Effector memory CD4-positive, alpha-beta T cell (primary cell): ENCODE measurements at places on chromosomes 5 and 9.

DNA sequence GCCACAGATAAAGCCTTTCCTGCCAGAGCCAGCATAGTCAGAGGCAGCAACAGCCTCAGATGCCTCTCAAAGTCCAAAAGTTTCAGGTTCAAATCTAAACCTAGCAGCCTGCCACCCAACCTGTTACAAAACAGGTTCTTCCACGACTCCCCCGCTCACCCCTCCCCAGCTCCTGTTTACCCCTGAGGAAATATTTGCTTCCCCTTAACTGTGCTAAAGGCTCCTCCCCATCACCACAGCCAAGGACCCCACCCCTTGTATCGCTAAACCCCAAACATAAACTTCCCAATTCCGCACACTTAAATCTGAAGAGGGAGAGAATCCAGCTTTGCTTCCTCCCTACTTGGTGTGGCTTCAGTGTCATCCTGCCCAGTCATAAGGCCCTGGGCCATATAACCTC lies 15.4 kb upstream of the VDAC1 start:
- no peak for DNase-seq

GRCh38 chr5:141560725-141561483 lies 57.9 kb downstream of the DIAPH1 start:
- DNase-seq: no peak

GRCh38 chr5:172503925-172504700 lies 49.8 kb upstream of the SH3PXD2B start:
- DNase-seq: no peak

DNA sequence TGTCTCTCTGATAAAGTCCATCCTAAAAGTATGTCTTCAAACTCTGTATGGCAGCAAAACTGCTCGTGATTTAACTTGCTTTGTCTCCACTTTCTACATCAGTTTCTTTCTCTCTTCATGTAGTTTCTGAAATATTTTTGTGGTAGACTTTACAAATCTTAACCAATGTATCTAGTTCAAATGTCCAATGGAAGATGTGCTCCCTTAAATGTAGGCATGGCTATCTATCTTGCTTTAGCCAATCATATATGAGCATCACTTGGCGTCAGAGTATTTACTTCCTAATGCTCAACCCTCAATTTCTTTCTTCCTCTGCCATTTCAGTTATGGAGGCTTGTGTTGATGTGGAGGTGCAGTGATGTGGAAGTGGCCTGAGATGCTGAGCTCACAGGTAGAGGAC lies 206.1 kb upstream of the ZNF608 start:
- no peak for DNase-seq

DNA sequence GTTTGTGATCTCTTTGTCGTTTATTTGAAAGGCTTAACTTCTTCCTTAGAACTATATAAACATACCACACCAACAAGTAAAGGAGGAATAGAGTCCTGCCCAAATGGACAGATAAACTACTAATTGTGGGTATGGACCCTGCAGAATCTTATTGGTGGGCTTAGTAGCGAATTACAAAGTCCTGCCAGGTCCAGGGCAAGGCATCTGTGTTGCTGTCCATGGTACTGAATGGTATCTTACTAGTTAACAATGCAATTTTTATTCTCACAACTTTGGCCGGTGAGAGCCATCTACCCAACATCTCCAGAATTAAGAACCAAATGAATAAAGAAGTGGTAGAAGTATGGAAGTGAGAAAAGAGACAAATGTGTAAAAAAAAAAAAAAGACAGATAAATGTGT lies 1782.4 kb upstream of the WWC1 start:
- no peak for DNase-seq

- DNase-seq: no peak
These were observed 59.8 kb downstream of the FGF1 start for GRCh38 chr5:142626099-142626498.

DNA sequence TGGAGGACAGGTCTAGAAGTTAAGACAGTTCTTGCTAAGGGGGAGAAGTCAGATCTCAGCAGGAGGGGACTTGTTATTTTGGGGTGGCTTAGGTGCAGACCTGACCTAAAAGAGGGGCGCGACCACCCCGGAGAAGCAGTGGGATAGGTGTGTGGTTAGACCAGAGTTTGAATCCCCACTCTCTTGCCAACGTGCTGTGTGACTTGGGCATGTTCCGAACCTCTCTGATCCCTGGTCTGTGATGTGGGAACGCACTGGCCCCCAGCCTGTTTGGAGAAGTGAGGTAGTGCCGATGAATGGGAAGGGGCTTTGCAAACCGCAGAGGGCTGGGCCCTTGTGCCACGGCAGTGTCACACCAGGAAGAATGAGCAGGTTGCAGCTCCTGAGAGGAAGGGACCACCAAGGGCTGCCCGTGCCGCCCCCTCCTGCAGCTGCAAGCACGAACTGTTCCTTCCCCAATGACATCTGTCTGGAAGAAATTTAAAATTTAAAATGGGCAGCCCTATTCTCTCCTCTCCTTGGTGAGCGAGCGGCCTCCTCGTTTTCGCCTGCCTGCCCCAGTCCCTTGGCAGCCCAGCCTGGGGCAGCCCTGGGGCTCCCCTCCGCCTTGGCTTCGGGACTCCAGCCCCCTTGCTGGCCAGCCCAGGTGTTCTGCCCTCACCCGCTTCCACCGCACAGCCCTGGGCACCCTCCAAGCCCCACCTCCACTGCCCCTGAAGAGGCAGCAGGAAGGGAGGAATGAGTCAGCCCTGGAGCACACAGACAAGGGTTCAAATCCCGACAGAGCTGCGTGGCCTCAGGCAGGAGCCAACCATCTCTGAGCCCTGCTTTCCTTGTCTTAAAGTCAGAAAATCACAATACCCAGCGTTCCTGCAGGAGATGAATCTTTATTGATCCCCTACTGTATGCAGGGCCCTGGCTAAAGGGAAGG lies 1.6 kb downstream of the FIBCD1 start:
- no peak for DNase-seq

- no peak for DNase-seq
These were observed 22.1 kb downstream of the MRPL36 start for GRCh38 chr5:1777281-1778137.

GRCh38 chr9:91282292-91282691 lies 79.4 kb downstream of the AUH start:
- DNase-seq: no peak

GRCh38 chr5:153626836-153627235 lies 136.4 kb downstream of the GRIA1 start:
- no peak for DNase-seq
